ENCODE measurements at places on chromosomes 16 and 17.

DNA sequence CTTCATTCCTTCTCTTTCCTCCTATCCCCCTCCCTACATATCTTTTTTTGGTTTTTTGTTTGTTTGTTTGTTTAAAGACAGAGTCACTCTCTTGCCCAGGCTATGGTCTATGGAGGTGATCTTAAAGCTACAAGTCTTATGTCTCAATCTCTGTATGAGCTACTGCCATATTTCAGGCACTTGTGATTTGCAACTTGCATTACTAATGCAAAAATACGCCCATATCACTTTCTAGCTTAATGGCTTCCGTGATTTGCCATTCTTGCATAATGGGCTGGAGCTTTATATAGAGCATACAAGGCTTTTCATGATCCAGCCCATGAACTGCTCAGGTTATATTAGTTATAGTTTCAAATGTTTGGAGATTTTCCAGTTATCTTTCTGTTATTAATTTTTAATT lies 7.5 kb downstream of the CFAP97D1 start:
- DNase-seq, result no peak

- DNase-seq, result no peak
Measured at GRCh38 chr17:41073676-41074075, 8.0 kb upstream of the KRTAP2-4 start.

DNA sequence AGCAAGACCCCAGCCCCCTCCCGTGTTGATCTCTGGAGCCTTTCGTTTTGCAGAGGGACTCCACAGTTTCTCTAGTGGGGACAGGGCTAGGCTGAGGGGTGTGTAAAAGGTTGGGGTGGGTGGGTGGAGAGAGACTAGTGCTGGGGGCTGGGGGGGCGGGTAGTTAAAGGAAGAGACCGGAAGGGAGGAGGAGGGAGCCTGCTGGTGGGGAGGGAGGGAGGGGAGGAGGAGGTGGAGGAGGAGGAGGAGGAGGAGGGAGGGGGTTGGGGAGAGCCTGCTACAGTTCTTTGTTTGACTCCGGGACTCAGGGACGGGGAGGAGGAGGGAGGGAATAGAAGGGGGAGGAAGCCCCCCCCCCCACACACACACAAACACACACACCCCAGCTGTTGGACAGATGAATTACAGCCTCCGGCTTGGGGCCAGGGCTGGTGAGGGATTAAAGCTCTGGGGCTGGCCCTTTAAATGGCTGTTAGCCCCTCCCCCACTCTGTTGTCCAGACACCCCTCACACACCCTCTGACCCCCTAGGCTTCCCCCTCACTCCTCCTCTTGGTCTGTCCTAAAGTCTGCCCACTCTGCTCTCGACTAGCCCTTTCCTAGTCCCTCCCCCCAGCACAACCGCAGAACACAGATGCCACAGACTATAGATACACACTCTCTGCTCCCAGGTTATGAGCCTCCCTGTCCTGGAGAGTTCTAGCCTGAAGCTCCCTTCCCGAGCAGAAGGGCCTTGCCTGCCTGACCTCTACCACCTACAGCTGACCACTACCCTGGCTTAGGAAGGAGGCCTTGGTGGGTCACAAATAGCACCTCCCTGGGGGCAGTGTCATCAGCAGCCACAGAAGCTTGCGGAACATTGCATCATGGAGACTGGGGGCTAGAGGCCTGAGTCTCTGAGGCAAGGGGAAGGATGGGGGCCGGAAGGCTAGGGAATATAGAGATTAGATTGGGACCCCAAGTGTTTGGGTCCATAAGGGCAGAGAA lies 4.4 kb downstream of the KDM6B start:
- DNase-seq, result peak; percentile 87

DNA sequence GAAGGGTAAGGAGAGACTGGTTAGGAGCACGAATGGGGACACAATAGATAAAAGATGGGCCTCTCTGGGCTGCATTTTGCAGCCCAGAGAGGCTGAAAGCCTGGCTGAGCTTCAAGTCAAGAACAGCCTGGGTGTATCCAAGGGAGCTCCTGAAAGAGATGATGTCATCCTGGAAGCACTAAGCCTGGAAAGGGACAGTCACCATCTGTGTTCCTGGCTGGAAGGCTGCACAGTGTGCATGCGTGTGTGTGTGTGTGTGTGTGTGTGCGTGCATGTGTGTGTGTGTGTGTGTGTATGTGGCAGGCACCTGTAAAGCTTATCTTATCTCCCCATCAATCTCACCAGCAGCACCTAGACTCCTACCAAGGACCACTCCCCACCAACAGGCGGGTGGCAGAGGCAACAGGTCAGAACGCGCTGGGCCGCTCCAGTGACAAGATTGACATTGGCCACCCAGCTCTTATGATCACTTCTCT lies 44.1 kb downstream of the COG7 start:
- peak; percentile 53 for DNase-seq

GRCh38 chr16:31072540-31073141 lies 1.4 kb downstream of the ZNF668 start:
- DNase-seq, result peak; percentile 22

DNA sequence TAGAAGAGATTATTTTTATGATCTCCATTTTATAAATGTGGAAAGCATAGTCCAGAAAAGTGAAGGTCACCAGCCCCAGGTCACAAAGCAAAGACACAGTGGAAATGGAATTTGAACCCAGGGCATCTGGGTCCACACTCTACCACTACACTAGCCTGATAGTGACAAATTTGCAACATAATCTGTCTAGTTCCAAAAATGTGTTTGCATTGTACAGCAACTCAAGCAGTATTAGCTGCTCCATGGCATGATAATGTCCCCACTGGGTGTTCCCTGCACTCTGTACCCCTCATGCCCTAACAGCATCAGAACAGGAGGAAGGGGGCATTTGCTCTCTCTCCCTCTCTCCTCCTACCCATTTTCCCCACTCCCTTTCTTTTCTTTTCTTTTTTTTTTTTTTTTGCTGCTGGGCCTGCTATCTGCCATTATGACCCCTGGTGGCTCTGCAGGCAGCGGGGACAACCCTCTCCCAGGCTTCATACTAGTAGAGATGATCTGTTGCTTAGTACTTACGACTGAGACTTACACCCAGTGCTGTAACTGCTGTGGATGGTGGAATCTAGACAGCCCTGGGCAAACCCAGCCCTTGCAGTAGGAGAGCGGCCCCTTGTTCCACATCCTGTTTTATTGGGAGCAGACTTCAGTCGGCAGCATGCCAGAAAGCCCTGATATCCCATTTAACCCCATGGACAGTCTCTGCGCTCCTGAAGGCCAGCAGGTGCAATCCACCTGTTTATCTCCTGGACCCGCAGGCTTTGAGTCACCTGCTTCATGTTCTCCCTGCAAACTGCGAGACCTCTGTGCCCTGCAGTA lies 306.3 kb downstream of the SOX9 start:
- DNase-seq, result no peak

DNA sequence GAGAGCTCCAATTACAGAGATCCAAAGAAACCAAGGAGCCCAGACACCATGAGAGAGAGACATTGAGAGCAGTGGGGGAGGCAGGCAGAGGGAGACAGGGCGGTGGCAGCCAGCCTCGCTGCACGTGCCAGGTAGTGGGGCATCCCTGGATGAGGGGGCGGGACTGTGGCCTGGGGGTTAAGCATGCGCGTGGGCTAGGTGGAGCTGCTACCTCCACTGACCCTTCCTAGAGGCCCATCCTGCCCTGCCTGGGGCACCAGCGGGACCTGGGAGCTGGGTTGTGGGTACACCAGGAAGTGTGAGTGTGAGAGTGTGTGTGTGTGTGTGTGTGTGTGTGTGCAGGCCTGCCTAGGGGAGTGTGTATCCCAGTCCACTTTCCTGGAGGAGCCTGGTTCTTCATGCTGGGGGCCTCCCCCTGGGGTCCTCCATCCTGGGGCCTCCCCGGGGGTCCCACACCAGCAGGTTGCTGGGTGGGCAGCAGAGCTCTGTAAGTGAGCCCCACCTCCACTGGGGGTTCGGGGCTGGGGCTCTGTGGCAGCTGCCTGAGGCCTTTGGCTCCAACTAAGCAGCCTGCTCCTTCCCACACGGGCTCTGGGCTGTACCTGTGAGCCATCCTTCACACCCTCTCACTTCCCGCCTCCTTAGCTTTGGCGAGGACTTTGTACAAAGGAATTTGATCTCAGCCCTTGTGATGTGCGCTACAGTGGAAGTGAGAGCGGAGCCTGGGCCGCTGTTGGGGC lies 127.4 kb downstream of the IRF8 start:
- DNase-seq, result no peak

DNA sequence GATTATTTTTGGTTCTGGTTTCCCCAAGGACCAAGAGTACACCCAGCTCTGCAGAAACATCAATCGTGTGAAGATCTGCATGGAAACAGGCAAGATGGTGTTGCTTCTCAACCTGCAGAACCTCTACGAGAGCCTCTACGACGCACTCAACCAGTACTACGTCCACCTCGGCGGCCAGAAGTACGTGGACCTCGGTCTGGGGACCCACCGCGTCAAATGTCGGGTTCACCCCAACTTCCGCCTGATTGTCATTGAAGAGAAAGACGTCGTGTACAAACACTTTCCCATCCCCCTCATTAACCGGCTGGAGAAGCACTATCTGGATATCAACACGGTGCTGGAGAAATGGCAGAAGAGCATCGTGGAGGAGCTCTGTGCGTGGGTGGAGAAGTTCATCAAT lies 67.4 kb upstream of the ENDOV start:
- DNase-seq, result no peak

DNA sequence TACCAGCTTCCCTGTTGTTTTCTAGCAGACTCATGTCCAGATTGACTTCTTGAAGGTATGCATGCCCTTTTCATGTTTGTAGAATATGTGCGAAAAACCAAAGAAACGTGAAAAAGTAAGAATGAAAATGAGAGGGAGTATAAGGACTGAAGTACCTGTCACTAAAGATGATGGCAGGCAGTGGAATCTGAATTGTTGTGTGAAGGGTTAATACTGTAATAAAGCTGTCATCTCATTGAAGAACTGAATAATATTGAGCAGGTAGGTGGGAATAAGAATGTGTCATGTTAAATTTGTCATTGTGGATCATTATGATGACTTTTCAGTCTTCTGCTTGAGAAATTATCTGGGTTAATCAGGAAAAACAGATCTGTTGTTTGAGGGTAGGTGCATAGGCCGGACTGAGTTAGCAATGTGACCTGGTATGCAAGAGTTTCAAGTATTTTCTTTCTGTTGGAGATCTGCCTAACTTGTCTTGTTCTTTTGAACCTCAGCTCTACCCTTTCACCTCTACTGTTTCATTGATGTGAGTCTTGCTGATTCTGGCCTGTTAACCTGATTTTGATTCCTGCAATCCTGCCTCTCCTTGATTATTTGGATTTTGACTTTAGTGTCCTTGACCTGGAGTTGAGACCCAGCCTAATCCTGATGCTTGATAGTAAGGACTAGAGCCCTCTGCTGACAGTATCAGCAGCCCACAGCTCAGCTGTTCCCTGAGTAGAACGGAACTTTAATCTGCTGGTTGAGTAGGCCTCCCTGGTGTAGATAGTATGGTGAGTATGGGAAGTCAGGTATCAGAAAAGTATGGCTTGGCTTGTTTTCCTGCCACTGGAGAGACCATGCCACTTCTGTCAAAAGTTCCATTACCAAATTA lies 64.6 kb downstream of the MAP2K4 start:
- DNase-seq, result no peak

- no peak for DNase-seq
Measured at GRCh38 chr17:59627770-59628171, 8.1 kb downstream of the CLTC start.

DNA sequence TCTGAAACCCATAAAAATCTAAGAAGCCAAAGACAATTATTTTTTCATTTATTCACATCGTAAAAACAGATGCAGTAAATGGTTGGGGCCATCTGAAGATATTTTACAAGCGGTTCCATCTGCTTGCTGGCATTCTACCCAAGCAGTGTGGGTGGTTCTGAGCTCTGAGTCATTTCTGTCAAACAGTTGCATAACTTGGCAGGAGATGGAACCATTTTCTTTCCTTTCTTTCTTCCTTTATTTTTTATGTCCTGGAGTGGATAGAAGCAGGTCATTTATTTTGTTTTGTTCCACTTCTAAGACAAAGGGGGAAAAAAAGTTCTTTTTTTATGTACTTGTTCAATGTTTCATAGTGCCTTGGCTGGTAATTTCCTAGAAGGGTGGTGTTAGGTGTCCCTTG lies 1151.9 kb upstream of the GOT2 start:
- DNase-seq, result peak; percentile 92

- DNase-seq, result no peak
Measured at GRCh38 chr17:50260501-50260911, 13.8 kb upstream of the TMEM92 start.

DNA sequence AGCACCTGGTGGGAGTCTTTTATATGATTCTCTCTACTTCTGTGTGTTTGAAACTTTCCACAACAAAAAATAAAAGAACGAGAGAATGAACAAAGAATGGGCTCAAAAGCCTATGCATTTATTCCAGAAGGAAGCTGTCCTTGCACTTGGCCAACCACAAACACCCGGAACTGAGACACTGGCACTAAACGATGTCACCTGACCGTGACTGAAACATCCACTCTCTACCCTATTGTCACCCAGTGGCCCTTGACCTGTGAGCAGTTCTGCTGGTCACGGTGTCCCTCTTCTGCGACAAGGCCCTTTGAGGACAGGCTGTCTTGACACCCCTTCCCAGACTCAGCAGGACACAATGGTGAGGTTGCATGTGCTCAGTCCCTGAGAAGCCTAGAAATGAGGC lies 56.6 kb downstream of the TEKT5 start:
- DNase-seq, result no peak

DNA sequence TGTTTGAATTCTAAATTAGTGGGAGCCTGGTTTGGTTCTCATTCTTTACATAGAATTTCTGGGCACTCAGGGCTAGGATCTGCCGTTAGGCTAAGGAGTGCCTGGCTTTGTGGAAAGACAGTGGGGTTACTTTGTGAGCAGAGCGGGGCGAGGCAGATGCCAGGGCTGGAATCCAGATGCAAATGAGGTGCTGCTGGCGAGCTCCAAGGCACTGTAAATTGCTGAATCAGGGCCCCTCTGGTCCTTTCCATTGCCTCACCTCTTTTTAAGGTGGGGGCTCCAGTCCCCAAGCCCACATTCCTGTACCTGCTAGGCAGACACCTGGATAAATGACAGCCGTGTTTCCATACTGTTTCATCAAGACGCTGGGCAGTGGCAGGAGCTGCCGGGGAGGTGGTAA lies 33.8 kb downstream of the PIPOX start:
- no peak for DNase-seq

GRCh38 chr17:14986127-14986526 lies 279.0 kb downstream of the PMP22 start:
- DNase-seq, result no peak

GRCh38 chr16:58863042-58863441 lies 128.9 kb upstream of the GOT2 start:
- no peak for DNase-seq

GRCh38 chr16:75248142-75248535 lies 3.3 kb downstream of the BCAR1 start:
- no peak for DNase-seq

GRCh38 chr17:57523926-57524632 lies 221.0 kb downstream of the CCDC182 start:
- DNase-seq, result no peak

Measured in fibroblast of upper back skin (primary cell).